Right cardiac atrium (tissue), 5 donors: ENCODE measurements at places on chromosomes 12 and 14.

GRCh38 chr12:52147367-52147963 lies 44.3 kb downstream of the KRT80 start:
- DNase-seq = peak; percentile 92

DNA sequence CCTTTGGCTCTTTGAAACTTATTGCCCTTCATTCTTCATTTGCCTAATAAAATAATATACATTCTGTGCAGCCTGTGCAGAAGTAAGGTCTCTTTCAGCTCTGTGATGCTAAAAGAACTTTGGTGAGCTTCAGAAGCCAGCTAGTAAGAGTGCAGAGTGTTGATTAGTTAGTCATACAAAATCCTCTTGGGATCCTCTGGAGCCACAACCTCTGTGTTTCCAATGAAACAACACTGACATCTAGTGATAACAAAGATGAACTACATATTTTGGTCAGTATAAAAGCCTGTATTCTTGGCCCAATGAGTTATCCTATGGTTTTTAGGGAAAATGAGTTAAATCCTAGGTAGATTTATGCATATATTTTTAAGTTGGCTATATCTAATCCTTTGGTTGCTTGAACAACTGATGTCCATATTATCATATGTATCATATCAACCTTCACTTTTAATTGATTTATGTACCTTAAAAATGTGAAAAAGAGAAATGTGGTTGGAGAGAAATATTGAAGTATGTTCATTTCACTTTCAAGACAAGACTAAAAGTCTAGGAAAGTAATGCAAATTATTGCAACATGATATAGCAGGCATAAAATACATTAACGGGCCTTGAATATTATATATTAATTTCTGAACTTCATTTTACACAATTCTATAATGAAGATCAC lies 158.4 kb downstream of the KLHL28 start:
- DNase-seq = no peak

DNA sequence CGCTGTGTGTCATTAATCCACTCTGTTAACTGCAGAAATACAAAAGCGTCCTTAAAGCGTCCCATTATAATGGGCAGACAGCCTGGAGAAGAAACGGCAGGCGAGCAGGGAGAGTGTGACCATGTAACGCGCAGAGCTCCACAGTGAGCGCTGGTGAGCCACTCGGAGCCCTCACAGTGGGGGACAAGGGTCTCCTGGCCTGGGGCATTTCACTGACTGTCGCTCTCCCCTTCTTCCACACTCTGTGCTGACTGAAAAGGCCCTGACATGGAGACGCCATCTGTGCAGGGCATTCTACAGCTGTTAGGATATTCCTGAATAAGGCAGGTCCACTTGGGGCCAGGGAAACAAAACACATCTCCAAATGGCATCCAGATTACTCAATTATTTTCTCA lies 24.2 kb downstream of the CCDC92 start:
- no peak for DNase-seq

DNA sequence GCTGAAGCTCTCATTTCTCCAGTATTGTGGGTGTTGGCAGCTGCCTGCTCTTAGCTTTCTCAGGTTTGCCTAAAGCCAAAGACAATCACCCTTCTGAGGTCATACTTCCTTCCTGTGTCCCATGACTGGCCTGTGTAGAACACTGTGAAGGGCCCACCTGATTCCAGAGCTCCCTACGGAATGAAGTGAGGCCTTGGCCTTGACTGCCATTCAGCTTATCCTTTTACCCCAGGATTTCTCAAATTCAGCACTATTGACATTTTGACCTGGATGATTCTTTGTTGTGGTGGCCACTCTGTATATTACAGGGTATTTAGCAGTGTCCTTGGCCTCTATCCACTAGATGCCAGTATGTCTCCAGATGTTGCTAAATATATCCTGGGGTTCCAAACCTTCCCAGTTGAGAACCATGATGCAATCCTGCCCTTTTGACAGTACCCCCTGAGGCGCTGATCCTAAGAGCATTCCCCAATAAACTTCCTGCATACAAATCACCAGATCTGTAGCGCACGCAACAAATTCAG lies 112.3 kb upstream of the KRR1 start:
- no peak for DNase-seq
